ENCODE measurements at places on chromosomes 16 and 17.

DNA sequence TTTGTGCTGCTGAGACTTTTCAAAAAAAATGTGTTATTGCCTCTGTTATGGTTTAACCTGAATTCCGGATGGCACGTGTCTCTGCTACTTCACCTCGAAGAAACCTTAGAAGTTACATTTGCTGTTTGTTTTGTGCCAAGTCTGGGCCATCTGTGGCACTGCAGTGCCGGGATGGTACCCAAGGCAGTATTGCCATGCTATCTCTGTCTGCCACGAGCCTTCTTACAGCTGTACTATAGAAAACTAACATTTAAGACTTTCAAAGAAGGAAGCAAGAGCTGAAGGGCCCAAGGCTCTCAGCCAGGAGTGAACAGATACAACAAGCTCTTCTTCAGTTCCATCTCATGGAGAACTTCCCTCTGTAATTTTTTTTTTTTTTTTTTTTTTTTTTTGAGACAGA lies 73.7 kb upstream of the NOL11 start:
- DNase-seq: no peak

DNA sequence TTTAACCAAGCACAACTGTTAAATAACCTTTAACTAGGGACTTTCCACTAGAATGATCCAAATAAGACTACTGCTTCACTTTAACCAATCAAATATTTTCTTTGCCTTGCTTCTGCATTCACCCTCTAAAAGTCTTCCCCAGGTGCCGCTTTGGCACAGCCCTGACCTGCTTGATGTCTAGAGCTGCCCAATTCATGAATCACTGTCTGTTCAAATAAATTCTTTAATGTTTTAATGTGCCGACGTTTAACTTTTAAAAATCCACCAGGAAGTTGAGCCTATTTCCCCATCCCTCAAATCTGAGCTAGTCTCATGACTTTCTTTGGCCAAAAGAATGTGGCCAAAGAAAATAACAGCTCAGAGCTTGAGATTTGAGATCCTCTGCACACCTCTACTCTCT lies 277.8 kb upstream of the SOX9 start:
- no peak for DNase-seq

- peak; percentile 15 for DNase-seq
These were observed 31.8 kb downstream of the USP7 start for GRCh38 chr16:8931859-8932258.

DNA sequence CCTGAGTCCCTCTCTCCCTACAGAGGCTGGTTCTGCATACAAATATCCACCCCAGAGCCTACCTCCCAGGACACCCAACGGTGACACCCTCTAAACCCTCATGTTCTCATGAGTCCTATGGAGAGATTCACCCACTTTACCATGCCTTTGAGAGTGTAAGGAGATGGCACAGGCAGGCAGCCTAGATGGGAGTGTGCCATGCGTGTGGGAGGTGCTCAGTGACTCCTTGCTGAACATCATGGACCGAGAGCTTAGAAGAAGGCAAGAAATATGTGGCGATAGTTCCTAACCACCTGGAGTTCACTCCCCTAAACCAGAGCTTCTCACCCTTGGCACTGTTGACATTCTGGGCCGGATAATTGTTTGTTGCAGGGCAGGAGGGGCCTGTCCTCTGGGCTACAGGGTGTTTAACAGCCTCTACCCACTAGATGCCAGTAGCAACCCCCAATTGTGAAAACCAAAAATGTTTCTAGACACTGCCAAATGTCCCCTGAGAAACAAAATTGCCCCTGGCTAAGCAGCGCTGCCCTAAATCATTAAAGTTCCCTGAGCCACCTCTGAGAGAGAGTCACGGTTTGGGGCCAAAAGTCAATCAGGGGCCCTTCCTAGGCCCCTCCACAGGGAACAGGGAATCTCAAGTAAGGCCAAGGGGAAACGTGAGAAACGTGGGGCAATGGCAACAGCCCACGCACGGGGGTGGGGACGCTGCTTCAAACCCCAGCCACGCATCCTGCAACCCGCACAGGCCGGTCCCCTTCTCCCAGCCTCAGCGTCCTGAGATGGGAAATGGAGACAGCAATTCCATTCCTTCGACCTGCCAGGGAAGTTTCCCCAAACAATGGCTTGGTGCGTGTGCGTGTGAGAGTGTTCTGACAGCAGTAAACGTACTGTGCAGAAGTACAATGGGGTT lies 66.8 kb downstream of the C16orf78 start:
- DNase-seq: no peak

GRCh38 chr17:3957735-3958599 lies 6.3 kb downstream of the ATP2A3 start:
- DNase-seq: no peak
